Right renal pelvis (tissue), 4 donors: ENCODE measurements at places on chromosomes 13 and 19. TPM values are rescaled to one million over a fixed set of nuclear protein-coding genes. Genes with fewer than 3 reads are reported as not detected.

MBD3L2 gene
- not detected for polyA plus RNA-seq

- DNase-seq: no peak
Measured at GRCh38 chr13:109605846-109606245, 180.5 kb downstream of the IRS2 start.

- peak; percentile 68 for DNase-seq
Measured at GRCh38 chr19:13022859-13023636, 27.8 kb downstream of the NFIX start.

- no peak for DNase-seq
Measured at GRCh38 chr13:111632906-111633305, 312.5 kb downstream of the TEX29 start.

DNA sequence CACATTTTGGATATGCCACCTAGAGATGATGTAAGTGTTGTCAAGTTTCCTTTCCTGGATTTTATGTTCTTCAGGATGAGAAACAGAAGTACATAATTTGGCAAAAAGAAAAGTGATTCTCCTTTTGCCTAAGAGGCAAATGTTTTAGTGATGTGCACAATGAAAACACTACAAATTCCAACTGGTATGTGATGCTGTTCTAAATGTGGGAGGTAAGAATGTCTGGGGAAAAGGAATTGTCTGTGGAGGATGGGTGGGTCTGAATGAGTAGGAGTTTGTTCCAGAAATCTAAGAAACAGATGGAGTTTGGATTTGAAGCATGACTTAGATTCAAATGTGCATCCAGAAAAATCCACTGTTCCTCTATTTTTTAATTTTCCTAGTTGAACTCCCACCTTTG is 473.6 kb upstream of the SPRY2 start:
- DNase-seq: no peak
